CD8-positive, alpha-beta T cell (primary cell): ENCODE measurements at places on chromosomes 5 and 9.

GRCh38 chr5:14212838-14213237 is 69.7 kb downstream of the TRIO start:
- no peak for DNase-seq

DNA sequence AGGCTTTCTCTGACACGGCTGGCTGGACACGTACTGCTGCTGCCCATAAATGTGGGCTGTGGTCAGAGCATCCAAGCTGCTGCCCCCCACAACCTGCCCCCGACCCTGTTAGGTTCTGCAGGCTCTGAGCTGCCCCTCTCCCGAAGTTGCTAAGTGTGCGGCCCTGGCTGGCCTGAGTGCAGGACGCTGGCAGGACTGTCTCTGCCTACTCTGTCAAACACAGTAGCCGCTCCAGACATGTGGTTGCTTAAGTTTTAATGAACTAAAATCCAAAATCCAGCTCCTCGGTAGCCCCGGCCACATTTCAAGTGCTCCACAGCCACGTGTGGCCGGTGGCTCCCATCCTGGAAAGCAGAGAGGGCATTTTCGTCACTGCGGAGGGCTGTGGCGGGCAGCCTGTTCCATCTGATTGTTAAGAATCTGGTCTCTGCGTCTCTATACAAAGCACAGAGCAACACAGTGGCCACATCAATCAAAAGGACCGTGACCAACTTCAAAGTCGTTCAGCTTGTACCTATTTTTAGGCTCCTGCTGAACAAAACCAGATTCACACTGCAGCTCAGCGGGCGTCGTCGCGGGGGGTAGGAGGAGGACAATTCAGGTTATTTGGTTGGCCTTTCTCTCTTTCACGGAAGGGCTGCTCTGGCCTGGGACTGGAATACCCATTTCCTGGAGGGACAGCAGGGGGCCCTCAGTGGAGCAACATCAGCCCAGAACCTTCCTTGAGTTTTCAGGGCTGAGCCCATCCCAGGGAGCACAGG is 68.9 kb downstream of the PTCH1 start:
- no peak for DNase-seq

DNA sequence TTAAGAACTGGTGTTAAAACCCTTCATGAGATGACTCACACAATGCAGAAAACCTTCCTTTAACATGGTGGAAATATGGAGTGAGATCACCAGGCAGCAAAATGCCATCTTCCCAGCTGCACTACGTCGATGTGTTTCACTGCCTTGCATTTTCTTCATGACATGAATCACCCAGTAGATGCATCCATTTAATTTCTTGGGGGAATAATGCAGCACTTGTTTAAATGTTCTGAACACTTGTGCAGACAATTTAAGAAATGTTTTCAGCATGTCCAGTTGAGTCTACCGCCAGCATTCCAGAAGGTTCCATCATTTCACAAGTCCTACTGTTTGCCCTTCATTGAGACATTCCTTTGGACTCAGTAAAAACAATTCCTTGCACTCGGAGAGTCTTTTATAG is 81.6 kb downstream of the ADAMTS16 start:
- no peak for DNase-seq

GRCh38 chr9:131747352-131747751 is 7.5 kb upstream of the RAPGEF1 start:
- no peak for DNase-seq

DNA sequence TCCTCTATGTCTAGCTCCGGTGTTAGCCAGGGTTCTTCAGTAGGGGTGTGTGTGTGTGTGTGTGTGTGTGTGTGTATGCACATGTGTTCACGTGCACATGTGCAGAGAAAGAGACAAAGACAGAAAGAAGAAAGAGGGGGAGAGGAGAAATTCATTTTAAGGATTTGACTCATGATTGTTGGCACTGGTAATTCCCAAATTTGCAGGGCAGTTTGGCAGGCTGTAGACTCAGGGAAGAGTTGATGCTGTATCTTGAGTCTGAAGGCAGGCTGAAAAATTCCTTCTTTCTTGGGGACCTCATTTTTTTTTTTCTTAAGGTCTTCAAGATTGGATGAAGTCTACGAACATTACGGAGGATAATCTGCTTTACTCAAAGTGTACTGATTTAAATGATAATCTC is 335.7 kb downstream of the NSG2 start:
- DNase-seq = no peak

DNA sequence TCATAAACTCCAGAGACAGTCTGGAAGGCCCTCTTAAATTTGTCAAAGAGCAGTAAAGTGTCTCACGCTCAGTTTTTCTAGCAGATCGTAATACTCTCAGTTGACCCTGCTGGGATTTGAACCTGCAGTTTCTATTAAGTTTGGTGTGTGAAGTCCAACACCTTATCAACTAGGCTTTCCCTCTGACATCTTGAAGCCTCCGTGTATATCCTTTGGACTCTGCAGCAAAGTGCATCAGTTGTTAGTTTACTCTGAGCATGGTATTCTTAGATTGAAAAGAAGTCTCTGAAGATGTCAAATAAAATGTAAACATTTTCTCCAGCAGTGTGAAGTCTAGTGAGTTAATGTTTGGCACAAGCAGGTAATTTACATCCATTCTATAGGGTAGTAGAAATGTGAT is 2.4 kb downstream of the FUBP3 start:
- no peak for DNase-seq

DNA sequence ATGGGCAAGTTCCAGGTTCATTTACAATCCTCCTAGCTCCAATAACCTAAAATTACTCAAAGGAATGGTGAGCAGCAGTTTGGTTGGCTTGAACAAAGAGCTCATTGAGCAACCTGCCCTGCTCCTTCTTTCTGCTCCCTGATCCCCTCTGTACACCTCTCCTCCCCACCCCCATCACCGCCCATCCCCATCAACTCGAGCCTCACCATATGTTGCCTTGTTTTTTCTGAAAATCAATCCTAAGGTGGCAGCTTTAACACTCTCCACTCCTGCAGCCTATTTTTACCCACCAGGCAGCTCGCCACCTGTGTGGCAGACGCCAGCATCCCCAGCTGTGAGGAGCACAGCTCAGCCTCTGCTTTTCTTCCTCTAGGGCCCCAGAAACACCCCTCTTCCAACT is 533.4 kb upstream of the BRINP1 start:
- no peak for DNase-seq

DNA sequence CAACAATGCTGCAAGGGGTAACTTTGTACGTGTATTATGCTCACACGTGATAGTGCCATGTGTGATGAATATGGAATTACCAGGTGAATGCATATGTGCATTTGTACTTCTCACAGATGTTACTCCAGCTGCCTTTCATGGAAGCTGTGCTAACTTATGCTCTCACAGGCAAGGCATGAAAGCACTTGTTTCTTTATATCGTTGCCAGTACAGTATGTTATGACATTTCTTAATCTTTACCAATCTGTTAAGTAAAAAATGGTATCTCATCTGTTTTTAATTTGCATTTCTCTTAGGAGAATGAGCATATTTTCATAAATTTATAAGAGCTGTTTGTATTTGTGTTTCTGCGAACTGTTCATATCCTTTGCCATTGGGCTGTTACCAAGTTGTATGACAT is 311.8 kb upstream of the DMRT1 start:
- DNase-seq = no peak

DNA sequence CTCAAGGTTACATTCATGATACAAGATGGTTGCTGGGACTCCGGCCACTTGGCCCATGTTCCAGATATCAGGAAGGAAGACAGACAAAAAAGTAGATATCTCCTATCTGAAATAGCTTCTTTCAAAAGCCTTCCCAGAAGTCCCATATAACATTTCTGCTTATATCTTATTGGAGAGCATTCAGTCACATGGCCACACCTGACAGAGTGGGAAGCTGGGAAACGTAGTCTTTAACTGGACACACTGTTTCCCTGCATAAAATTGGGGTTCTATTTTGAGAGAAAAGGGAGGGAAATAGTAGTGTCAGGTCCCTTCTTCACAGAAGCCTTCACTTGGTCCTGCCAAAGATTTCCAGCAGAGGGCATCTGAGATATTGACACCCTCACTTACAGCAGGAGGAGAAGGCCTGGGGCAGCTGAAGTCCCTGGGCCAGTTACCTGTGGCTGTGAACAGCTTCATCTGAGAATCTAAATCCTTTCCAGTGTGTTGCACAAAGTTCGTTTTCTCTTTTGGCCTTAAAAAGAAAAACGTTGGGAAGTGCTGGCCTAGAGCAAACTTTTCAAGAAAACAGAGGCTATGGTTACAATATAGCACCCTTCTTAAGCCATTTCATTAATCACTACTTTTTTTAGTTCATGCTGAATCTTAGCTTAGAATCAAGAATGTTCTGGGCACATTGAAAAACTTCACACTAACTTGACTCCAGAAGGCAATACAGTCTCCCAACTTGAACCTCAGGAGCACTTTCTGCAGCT is 33.5 kb downstream of the SPEF2 start:
- DNase-seq = peak; percentile 58

- DNase-seq = no peak
Observed at GRCh38 chr5:38433160-38433861, 123.1 kb downstream of the LIFR start.

DNA sequence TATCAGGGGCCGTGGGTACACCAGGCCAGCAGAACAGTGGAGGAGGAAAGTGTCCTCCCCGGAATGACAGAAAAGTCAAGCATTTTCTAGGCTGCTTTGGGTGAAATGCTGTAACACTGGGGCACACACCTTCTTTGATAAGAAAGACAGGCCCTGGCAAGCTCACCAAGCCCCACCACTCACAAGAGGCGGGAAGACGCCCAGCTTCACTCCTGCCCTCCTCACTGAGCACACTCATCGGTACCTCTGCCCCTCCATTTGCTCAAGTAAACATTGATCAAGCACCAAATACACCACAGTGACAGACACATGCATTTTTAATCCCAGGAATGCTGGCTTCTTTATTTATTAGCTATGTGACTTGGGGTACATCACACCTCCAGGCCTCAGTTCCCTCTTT is 43.1 kb downstream of the B4GALT1 start:
- no peak for DNase-seq

DNA sequence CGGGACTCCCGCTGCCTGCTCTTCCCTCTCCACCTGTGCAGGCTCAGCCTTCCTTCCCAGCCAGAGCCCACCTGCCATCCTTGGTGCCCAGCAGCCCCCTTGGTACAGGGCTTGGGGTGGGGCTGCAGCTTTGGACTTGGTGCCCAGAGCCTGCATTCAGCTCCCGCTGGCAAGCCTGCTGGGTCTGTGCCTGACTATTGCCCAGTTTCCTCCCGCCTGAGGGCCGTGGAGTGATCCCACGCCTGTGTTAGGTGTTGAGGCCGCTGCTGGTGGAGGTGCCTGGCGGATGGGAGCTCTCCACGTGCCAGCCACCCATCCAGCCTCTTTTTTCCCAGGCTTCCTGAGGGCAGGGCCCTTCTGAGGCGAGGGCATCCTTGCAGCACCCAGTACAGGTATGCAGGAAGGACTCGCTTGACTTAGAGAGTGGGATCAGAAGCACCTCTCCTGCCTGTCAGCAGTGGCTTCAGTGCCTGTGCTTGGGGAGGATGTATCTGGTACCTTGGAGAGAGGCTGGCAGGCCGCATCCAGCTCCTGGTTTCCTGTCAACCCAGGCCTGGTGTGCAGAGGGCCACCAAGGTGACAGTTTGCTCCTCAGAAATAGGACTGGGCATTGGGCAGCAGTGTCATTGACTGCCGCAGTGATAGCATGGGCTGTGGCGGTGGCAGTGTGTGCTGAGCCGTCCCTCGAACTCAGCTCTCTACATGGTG is 7.8 kb downstream of the RXRA start:
- DNase-seq = no peak

DNA sequence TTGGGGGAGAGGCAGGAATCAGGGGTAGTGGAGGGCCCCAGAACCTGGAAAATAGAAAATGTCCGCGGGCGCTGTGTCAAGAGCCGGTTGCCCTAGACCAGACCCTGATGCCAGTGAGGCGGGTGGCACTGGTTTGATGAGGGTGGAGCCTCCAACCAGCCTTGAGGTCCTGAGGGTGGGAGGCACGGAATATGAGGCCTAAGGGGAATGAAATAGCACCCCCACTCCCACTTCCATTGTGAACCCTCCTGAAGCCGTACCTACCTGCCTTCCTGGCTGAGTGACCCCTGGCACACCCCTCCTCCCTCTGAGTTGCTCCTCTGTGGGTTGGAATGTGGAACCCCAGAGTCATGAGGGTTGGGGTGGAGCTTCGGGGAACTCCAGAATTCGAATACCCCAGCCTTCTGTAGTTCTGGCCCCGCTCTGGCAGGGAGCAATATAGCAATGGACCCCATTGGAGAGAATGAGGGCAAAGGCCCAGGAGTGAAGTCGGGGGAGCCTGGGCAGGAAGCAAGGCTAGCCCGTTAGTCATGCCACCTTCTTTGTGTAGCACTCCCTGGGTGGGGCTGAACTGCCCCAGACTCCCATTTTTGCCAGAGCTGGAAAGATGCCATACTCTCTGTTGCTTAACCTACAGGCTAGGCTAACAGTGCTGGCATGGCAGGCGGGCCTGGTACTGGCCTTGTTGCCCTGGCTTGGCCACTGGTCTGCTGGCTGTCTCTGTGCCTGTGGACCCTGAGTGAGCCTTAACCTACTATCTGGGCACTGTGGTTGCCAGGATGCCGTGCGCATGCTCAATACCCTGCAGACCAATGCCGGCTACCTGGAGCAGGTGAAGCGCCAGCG is 1.0 kb downstream of the FPGS start:
- DNase-seq = no peak

DNA sequence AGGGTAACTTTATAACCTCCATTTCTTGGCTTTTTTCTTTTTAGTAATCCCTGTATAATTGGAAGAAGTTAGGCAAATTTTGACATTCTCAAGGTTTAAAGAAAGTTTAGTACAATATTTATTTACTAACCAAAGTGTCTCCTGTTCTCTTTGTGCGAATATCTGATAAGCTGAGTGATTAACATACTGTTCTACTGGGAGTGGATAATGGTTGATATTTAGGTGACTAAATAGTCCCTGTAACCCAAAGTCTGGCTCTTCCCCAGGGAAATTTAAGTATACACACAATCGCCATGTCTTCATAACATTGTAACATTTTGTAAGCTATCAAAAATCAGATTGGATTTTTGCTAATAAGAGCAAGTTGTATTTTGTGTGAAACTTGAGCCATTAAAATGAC is 40.0 kb downstream of the CCNH start:
- DNase-seq = no peak

- DNase-seq = no peak
Observed at GRCh38 chr5:165029099-165029870, 1523.9 kb downstream of the MAT2B start.

DNA sequence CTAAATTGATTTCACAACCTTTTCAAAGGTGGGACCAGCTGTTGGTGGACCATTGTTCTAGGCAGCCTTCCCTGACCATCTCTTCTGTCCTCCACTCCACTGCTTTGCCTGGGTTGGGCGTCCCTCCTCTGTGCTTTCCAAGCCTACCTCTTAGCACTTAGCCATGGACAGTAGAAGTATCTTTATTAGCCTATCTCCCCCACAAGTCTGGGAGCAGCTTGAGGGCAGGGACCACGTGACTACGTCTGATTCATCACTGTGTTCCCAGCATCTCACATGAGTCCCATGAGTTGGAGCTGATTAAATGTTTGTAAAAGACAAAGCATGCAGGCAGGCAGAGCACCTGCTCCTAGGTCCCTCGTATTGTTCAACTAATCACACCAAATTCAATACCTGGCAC is 20.9 kb downstream of the MORN5 start:
- no peak for DNase-seq

- DNase-seq = no peak
Observed at GRCh38 chr9:19741178-19741577, 47.7 kb downstream of the SLC24A2 start.

GRCh38 chr9:125797930-125798329 is 50.8 kb downstream of the PBX3 start:
- DNase-seq = no peak

- no peak for DNase-seq
Observed at GRCh38 chr9:123687246-123687751, 242.6 kb downstream of the DENND1A start.
